Left lung (tissue), 14 donors: ENCODE measurements at places on chromosomes 2 and 18. TPM values are rescaled to one million over a fixed set of nuclear protein-coding genes. Genes with fewer than 3 reads are reported as not detected.

Gene PLEK
- total RNA-seq, result 67.3 TPM

DNA sequence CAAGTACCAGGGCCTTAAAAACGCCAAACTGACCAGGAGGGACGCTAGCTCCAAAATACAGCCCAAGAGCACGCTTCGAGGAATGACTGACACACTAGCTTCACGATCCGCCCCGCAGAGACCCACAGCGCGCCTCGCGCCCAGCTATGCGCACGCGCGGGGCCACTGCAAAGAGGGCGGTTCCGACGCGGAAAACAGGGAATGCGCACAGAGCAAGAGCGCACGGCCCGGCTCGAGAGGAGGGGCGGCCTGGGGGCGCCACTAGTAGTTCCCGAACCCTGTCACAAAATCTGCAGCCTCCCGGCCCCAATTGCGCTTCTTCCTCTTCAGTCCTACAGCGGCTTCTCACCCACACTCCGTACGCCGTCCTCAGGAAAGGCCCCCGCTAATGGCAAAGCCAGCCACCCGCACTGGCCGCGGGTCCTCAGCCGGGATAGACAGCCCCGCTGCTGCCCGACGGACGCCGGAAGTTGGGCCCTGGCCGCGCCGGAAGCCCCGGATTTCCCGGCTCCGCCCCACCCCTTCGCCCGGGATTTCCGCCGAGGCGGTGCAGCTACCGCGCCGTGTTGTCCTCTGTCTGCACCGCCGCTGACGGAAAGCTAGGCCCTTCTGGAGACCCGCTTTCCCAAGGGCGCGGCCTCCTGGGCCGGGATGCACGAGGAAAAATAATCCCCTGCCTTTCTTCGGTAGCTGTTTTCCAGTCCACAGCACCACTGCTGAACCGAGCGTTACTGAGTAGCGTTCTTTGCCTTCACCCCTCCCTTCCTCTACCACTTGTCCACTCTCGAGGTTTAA, at the start of gene HDHD2:
Gene HDHD2, minus strand, starts transcription at position 472 of the 795 bp plus-strand sequence. CDS start 14,061 bp downstream, outside the sequence.
- DNase-seq, result peak; percentile 97
- H3K4me1 ChIP-seq, result peaks cover 8% of the 10 kb centered on the region
- H3K27me3 ChIP-seq, result no peaks in the 10 kb centered on the region
- H3K36me3 ChIP-seq, result no peaks in the 10 kb centered on the region
- H3K27ac ChIP-seq, result peak within 1 kb of the TSS; percentile 95

DNA sequence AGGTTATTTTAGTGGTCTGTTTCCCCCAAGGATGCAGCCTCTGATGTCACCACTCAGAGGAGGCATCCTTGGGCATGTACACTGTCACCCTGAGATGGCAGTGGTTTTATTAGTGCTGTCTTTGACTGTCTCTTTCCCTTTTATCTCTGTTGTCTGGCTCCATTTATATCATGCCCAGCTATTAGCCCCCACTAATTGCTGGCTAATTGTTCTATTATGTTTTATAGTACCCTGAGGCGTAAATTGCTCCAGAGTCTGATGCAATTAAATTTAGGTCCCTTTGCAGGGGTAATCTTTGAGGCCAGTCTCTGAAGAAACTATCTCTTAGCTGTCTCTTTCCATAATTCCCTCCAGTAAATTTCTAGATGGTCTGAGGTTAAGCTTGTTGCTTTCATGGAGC, 301.0 kb upstream of the KLHL29 start:
- H3K27me3 ChIP-seq, result no peaks in the 10 kb centered on the region
- no peak overlapping the region for H3K27ac ChIP-seq
- no peak overlapping the region for H3K4me3 ChIP-seq
- H3K4me1 ChIP-seq, result no peaks in the 10 kb centered on the region

DNA sequence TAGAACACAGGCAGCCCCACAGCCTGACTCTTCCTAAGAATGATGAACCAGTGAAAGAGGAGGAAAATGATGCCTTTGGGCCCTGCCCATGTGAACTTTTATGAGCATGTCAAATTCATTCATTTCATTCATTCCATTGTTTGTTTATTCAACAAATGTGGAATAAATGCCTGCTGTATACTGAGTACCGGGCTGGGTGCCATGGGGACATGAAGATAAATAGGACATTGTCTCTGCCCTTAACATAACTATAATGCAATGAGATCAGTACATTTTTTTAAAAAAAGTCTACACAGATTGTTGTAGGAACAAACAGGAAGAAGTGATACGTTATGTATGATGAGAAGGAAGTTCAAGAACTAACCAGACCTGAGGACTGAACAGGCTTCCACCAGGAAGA, 14.7 kb downstream of the MREG start:
- DNase-seq, result no peak
- no peak overlapping the region for H3K4me3 ChIP-seq
- H3K36me3 ChIP-seq, result no peaks in the 10 kb centered on the region
- no peaks in the 10 kb centered on the region for H3K4me1 ChIP-seq

Gene AFF3
- total RNA-seq, result 16.4 TPM

DNA sequence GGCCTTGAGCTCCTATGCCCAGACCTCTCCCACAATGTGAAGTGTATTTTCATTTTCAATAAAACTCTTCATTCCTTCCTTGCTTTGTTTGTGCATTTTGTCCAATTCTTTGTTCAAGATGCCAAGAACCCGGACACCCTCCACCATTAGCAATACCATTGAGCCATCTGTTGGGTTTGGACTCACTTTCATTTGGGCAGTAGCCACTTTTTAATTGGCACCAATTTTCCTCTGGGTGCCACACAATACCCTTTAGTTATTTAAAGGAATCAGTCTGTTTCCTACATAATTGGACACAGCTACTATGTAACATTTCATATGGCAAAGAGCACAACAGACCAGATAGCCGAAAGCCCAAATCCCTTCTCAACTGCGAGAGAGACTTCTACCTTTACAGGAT, 22.5 kb upstream of the SLC35G4 start:
- H3K27ac ChIP-seq, result no peak overlapping the region
- no peak for DNase-seq
- no peaks in the 10 kb centered on the region for H3K36me3 ChIP-seq
- H3K27me3 ChIP-seq, result no peaks in the 10 kb centered on the region
- no peak overlapping the region for H3K4me3 ChIP-seq

Gene GAL3ST2
- total RNA-seq, result not detected

DNA sequence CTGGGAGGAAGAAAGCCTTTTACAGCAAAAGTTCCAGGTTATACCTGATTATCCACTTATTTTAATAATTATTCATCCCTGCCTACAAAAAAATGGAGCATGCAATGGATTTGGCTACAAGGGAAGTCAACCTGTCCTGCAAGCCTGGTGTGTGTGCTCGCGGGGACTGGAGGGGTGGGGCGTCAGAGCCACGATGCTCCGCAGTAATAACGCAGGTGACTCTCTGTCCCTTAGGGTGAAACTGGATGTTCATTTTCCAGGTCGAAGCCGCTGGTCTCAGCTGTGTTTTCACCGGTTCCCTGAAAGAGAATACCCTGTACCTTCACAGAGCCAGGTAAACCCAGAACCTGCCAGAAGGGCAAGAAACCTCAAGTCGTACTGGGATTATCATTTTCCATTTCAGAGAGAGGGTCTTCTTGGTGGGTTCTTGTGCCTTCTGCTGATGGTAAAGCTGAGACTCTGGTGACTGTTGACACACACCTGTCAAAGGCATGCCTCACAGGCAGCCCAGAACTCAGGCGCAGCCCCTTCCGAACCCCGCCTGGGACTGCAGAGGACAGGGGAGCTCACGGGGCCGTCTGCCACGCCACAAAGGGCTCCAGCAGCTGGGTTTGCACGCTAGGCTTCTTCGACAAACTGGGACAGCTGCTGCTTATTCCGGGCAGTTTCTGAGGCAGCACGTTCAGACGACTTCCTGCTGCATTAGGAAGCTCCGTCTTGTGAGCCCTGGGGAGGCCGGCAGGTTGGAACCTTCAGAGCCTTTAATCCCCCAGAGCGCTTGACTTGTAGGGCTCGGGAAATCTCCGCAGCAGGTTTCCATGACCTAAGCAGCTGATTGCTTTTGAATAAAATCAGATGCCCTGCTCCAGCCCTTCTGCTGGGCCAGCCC, 58.6 kb downstream of the KCNG2 start:
- no peak overlapping the region for H3K27ac ChIP-seq
- no peaks in the 10 kb centered on the region for H3K36me3 ChIP-seq
- peaks cover 13% of the 10 kb centered on the region for H3K27me3 ChIP-seq
- peaks cover 6% of the 10 kb centered on the region for H3K4me1 ChIP-seq

GRCh38 chr2:25851740-25852503, 26.4 kb downstream of the ASXL2 start:
- DNase-seq, result no peak
- no peaks in the 10 kb centered on the region for H3K27me3 ChIP-seq
- no peaks in the 10 kb centered on the region for H3K36me3 ChIP-seq
- H3K4me1 ChIP-seq, result peaks cover 28% of the 10 kb centered on the region
- no peak overlapping the region for H3K4me3 ChIP-seq
